CD8-positive, alpha-beta memory T cell (primary cell): ENCODE measurements at places on chromosomes 2 and 18. TPM values are rescaled to one million over a fixed set of nuclear protein-coding genes. Genes with fewer than 3 reads are reported as not detected.

CYP26B1 gene
- not detected for total RNA-seq

CBLN2 gene
- not detected for total RNA-seq

DCAF17 gene
- total RNA-seq: 19.8 TPM

- no peak for DNase-seq
Measured at GRCh38 chr18:22311301-22311700, 106.4 kb downstream of the CTAGE1 start.

DNA sequence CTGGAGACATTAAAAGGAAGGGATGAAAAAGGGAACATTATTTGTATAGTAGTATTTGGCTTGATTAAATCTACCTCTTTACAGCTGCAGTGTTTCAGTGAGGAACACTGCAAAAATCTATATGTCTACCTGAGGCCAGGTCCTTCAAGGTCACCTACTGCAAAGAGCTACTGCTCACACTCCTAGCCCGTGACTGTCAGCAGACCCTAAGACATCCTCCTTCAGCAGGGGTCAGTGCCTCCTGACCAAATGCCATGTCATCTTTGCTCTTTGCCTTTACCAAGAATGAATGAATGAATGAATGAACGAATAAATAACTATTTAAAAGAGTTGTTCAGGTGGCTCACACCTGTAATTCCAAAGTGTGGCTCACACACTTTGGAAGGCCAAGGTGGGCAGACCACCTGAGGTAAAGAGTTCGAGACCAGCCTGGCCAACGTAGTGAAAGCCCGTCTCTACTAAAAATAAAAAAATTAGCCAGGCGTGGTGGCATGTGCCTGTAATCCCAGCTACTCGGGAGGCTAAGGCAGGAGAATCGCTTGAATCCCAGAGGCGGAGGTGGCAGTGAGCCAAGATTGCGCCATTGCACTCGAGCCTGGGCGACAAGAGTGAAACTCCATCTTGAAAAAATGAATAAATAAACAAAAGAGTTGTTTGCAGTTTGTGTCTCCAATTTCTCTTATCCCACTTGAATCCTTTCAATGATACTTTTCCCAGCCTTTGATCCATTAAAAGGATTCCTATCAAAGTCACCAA lies 84.3 kb upstream of the GRB14 start:
- no peak for DNase-seq

DNA sequence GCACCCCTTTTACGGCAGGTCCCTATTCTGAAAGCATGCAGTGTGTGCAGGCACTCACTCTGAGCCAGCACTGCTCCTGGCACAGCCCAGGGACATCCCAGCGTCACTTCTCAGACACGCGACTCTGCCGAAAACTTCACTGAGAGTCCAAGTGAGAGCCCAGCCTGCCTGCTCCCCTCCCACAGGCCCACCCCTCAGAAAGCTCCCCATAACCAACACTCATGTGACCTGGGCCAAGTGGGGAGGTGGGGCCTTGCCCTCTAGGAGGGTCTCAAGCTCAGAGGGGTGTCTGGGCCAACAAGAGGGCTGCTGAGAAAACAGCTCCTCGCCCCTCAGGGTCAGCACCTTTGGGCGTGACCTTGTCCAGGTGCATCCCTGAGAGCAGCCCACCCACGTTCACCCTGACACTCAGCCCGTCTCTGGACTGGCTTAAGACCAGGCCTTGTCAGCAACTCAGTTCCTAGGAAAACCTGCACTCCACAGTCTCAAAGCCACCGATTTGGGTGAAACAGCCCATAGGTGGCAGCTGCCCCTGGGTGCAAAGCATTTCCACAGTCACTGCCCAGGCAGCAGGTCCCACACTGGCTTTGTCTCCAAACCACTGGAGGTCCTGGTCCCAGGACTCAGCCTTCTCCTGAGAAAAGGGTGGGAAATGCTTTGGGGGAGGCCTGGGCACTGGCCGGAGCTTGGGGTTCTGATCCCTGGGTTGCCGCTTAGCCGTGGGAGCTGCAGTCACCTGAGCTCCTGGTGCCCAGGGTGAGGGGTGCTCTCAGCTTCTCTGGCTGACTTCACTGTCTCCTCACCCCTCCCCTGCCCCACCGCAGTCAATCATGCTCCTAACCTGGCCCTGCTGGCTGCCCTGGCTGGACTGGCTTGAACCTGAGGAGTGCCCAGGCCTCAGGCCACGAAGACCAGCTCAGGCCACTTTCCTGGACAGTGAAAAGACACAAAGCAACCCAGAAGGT lies 209.6 kb downstream of the HDAC4 start:
- DNase-seq: no peak

- no peak for DNase-seq
Measured at GRCh38 chr2:128642821-128643220, 324.2 kb upstream of the HS6ST1 start.

GRCh38 chr2:223674998-223675609 lies 72.9 kb upstream of the SCG2 start:
- DNase-seq: no peak

- no peak for DNase-seq
Measured at GRCh38 chr2:138827426-138828054, 47.4 kb upstream of the NXPH2 start.

DNA sequence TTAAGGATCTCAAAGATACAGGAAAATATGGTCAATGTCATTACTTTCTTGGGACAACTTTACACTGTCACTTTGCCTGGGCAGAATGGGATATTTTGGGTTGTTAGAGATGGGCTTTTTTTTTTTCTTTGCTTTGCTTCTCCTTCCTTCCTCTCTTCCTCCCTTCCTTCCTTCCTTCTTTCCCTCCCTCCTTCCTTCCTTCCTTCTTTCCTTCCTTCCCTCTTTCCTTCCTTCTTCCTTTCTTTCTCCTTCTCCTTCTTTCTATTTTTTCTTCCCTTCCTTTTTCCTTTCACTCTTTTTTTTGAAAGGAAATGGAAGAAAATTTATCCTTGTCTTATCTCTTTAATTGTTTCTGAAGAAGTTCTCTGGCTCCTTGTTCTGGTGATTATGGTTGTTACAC lies 180.0 kb upstream of the CCDC68 start:
- DNase-seq: no peak

- peak; percentile 15 for DNase-seq
Measured at GRCh38 chr2:84302513-84303412, 156.3 kb downstream of the SUCLG1 start.
